ENCODE measurements at places on chromosomes 4 and X.
A peak's percentile ranks its signal among the peaks of the same experiment; 100 is the strongest.

- DNase-seq = no peak
These were observed 2.7 kb downstream of the AFAP1 start for GRCh38 chr4:7937006-7937405.

- peak; percentile 34 for DNase-seq
These were observed 82.9 kb downstream of the LAS1L start for GRCh38 chrX:65451663-65452062.

GRCh38 chrX:54633641-54634040 lies 103.6 kb downstream of the GNL3L start:
- DNase-seq = no peak

GRCh38 chr4:100164808-100165760 lies 25.2 kb downstream of the DDIT4L start:
- no peak for DNase-seq

GRCh38 chr4:113646442-113646822 lies 115.1 kb downstream of the CAMK2D start:
- no peak for DNase-seq

DNA sequence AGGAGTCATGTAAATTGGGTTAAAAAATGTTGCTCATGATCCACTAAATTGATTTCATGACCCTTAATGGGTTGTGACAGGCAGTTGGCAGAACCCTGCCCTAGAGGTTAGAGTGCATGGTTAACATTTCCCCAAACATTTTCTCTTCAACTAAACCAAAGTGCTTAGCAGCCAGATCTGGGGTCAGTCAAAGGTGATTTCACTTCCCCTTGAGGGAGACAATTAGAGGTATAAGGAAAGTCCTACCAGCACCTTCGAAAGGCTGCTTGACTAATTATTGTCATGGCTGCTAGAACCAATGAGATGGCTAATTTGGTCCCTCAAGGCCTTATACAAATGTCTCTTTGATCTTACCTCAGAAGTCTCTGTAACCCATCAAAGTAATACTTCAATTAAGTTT lies 30.9 kb upstream of the INTS6L start:
- no peak for DNase-seq

Data from CD8-positive, alpha-beta T cell (primary cell).